ENCODE measurements at places on chromosomes 11 and 22.

DNA sequence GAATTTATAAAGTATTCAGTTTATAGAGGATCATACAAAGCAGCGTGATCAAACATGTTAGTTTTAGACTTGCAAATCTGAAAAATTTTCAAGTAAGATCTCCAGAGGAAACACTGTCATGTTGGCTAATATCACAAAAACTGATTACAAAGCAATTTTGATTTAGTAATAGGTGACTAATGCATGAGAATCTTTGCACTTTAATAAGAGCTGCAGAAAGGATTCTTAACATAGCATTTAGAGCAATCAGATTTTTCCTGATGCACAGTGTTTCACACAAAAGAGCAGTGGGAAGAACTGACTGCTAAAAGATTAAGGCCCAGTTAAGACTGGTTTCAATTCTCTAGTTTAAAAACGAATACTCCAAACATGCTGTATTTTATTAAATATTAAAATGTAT, 321.2 kb downstream of the GUCY1A2 start:
- no peak for DNase-seq

DNA sequence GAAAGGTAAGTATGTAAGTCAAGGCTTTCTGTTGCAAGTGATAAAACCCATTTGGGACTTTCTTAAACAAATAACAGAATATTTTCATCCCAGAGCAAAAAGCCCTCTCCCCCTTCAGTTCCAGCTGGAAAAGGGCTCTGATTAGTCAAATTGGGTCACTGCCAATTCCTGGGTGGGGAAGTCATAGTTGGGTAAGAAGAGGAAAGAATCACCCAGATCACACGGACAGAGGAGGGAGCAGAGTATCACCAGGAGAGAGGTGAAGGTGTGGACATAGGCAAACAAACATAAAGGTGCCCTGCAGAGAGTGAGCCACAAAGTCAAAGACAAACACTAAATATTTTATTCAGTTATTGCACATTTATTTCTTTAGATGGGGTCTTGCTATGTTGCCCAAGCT, 36.3 kb upstream of the SORL1 start:
- no peak for DNase-seq

DNA sequence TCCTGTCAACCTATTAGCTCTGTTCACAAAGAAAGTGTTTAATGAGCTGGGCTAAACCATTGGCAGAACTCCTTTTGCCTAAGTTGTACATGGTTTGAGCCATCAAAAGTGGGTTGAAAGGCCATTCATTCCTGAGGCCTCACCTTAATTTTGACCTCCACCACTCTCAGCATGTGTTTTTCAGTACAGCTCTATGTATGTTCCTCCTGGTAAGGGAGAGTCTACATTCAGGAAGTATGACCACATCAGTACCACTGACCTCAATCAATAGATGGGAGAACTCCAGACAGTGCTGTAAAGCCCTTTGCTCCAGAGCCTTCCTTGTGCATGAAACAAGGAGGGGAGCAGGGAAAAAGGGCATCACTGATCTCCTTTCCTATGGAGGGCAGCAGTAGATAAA, 87.8 kb upstream of the CARD18 start:
- no peak for DNase-seq

GRCh38 chr11:70745941-70746340, 347.6 kb downstream of the CTTN start:
- no peak for DNase-seq

DNA sequence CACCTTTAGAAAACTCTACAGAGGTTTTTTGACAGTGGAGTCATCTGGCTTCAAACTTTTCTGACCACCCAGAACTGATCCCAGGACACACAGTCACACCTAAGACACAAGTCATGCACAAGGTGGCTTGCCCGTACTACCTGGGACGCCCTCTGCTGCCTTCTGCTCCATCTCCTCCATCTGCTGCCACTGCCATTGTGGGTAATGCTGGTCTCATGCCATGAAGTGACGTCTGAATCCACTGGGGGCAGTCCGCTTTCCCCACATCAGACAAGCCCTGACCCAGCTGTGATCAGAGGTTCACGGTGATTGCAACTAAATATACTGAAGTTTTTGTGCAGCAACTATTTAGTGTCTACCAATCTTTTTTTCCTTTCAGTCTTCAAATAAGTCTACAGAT, 5.4 kb upstream of the NDUFS8 start:
- peak; percentile 31 for DNase-seq

DNA sequence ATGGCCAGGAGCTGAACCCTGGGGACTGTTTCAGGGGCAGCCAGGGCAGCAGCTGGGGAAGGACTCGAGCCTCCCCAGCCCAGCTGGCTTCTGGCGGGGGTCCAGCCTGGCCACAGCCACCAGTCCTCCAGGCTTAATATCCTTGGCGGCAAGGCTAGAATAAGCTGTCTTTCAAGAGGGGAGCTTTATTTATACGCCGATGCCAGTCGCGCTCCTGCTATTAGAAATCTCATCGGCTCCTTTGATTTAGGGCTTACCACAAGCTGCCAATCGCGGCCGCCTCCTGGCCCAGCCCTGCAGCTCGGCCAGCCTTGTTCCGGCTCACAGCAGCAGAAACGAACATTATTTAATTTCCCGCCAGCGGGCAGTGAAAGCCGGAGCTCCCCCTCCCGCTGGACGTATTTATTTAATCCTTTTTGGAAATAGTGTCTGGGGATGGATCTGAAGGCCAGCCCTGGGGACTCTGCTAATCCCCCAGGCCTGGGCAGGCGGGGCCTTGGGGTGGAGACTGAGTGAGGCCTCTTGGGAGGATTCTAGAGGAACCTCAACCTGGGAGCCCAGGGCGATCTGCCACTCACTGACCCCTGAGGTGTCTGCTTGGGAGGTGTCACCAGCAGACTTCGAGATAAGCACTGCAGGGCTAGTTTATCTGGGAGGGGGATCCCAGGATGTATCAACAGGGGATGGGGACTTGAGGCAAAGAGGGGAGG, 363.1 kb downstream of the MN1 start:
- no peak for DNase-seq

GRCh38 chr22:40226620-40227019, 48.9 kb downstream of the TNRC6B start:
- no peak for DNase-seq

DNA sequence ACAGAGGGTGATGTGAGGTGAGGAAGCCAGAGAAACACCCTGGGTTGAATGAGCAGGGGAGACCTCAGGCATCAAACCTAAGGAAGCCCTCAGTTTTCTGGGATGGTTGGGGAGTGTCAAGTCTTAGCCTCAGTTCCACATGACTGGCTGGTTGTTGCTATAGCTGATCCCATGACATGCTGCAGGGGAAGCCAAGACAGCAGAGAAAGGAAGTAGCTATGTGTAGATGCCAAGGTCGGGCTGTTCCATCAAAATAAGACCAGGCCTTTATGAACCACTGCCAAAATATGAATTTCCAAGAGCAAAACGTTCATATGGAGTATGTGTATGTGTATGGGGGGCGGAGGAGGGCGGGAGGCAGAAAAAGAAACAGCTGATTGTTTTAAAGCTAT, 11.6 kb downstream of the CD59 start:
- no peak for DNase-seq

DNA sequence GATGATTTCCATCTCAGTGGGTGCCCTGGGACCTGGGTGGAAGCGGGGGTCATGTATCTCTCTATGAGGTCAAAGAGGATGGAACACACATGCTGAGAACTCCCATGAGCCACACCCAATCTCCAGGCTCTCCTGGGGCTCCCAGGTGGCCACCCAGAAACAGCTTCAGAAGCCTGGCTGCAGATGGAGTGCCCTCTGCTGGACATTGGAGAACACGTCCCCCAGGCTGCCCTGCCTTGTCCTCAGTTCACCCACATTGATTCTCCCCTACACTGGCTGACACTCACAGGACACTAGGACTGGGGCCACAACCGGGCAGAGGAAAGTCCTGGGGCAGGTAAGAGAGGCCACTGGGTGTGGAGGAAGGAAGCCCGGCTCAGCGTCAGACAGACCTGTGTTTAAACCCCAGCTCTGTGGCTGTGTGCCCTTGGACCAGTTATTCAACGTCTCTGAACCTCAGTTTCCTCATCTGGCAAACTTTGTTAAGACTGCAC, 4.5 kb upstream of the NOL12 start:
- DNase-seq = peak; percentile 75

- DNase-seq = no peak
Measured at GRCh38 chr11:59437770-59438169, 1.5 kb downstream of the OR5A1 start.

DNA sequence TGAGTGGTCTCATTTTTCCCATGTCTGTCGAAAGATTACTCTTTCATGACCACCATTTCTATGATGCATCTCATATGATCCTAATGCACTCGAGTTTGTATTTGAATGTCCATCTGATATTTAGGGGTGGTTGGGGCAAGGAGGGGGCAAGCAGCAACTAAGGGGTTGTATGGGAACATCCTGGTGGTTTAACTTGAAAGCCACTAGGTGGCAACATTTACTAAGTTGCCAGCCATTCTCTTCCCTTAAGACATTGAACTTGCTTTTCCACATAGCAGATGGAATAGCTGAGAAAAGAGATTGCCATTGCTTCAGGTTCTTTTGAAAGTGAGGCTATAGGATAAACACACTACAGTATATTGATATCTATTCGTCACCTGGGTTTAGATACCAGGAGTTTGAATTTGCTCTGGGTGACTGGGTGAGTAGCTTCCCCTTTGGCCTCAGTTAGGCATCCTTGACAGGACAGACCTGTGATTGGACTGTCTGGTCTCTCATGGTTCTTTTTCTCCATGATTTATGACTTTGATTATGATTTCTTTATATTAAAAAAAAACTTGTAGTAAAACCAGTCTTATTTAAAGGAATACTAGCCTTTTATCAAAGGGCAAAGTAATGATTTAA, 32.4 kb downstream of the NF2 start:
- DNase-seq = peak; percentile 64

DNA sequence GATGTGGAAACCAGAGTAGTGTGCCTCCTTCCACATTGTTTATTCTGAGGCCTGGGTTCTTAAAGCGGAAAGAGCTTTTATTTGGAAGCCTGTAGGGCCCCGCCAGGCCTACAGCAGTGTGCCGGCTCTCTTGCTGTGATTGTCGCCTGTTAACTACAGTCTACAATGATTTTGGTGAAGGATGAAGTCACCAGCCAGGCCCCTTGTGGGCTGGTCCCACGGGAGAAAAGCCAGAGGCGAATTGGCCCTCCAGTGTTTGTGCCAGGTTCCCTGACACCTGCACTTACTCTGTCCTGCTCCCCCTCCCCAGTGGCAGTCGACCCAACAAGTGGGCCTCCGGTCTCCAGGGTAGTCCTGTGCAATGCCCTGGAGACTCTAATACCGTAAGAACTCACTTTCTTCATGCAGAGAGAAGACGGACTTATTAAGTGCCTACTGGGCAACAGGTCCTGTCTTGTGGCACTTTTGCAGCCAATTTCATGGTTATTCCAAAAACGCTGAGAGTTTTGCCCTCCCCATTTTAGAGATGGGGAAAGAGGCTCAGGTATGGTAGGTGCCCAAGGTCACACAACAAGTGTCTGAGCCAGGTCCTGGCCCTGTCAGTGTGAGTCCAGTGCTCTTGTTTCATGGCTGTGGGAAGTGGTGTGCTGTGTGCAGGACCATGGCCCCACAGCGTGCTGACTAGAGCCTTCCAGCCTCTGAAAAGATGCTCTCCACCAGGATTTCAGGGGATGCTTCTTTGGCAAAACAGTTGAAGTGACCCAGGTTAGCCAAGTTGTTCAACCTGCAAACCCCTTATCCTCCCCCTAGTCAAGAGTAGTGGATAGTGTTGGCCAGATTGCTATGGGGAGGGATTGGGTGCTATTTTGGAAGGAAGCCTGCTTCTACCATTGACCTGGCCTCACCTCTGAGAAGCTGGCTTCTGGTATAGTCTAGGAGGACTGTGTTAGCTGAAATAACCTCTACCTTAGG, 1.4 kb downstream of the MICAL2 start:
- peak; percentile 58 for DNase-seq
